ENCODE measurements at places on chromosomes 6 and 20.
A peak's percentile ranks its signal among the peaks of the same experiment; 100 is the strongest.

- no peak for DNase-seq
Measured at GRCh38 chr6:131331151-131331550, 195.9 kb downstream of the AKAP7 start.

- peak; percentile 29 for DNase-seq
Measured at GRCh38 chr6:140225701-140226436, 851.4 kb upstream of the CITED2 start.

GRCh38 chr6:113328886-113329381 is 528.2 kb upstream of the MARCKS start:
- DNase-seq, result no peak

- DNase-seq, result no peak
Measured at GRCh38 chr6:127832381-127832780, 68.5 kb downstream of the THEMIS start.

- DNase-seq, result no peak
Measured at GRCh38 chr20:875115-875514, 41.0 kb downstream of the ANGPT4 start.

- peak; percentile 65 for DNase-seq
Measured at GRCh38 chr6:159312206-159312605, 143.0 kb downstream of the FNDC1 start.

- DNase-seq, result no peak
Measured at GRCh38 chr6:159788276-159788675, 1.1 kb downstream of the TCP1 start.

- peak; percentile 16 for DNase-seq
Measured at GRCh38 chr6:73746787-73747186, 50.8 kb downstream of the CD109 start.

- no peak for DNase-seq
Measured at GRCh38 chr20:45303586-45304463, 2.8 kb upstream of the RBPJL start.

DNA sequence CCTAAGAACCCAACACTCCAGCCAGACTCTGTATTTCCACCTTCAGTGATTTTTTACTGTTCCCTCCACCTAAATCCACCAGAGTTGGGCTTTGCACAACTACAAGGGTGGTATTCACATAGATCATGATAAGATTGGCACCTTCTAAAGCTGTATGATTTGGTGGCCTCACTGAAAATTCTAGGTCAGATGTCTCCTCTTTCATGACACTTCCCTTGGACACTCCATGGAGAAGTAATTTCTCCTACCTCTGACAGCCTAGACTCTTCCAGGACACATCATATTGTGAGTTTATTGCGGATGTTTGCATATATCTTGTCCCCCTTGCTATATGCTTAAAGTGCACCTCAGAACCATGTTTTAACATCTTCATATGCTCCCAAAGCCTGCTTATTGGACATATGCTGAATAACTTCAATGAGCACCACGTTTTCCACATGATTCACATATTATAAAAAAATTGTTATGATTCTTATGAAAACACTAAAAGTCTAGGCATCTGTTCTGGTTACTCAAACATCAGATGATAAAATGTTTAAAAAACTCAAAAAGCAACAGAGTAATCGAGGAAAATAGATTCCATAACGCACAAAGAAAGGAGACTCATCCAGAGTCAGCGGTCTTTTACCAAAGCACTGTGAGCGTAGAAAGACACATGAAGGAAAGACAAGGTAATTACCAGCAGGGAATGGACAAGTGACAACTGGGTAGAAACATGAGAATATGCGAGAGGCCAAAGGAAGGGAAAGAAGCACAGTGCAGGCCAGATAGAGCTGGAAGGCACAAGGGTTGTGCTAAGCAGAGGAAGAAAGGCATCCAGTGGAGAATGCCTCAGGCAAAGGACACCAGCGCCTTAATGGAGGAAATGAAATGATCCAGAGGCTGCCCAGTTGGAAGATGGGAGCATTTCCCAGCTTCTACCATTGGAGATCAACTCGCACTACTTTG is 46.5 kb downstream of the KIF16B start:
- DNase-seq, result no peak

DNA sequence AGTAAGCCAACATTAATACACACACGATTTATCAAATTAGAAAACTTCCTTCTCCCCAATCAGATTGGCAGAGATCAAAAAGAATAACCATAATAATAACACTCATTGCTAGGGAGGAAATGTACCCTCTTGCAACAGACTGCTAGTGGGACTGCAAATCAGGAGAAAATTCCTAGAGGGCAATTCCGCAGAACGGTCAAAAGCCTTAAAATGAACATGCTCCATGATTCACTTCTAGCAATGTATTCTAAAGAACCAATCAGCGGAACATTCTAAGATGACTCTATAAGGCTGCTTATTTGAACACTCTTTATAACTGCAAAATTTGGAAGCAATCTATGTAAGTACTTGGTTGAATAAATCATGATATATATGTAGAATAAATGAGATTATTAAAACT is 8.5 kb upstream of the DACT2 start:
- DNase-seq, result no peak

- DNase-seq, result no peak
Measured at GRCh38 chr6:27214126-27214601, 33.3 kb upstream of the PRSS16 start.

GRCh38 chr6:3627956-3628835 is 123.3 kb downstream of the PXDC1 start:
- DNase-seq, result no peak

DNA sequence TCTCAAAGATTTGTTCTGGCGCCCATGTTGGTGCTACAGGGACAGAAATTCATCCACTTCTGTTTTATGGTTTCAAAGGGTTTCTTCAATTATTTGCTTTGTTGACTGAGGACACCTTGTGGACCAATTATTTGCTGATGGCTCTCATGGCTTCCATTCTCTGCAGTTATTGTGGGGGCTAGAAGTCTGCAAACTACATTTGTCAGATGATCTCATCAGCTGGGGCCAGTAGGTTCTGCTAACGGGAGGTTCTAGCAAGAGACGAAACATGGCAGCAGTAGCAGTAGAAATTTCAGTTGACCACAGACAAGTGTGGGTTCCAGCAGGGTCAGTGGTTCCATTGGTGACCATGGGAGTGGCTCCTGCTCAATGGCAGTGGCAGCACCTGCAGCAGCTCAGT is 72.8 kb upstream of the BLCAP start:
- no peak for DNase-seq

DNA sequence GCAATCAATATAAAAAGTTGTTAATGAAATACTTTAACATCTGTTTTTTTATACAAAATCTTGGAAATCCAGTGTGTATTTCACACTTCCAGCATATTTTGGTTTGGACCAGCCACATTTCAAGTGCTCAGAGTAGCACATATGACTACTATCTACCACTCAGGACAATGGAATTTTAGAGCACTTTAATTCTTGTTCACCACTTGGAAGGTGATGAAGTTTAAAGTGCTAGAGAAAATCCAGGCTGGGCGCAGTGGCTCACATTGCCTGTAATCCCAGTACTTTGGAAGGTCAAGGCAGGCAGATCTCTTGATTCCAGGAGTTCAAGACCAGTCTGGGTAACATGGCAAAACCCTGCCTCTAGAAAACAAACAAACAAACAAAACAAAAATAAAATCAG is 6.1 kb upstream of the SLC35B3 start:
- DNase-seq, result no peak

GRCh38 chr6:33373960-33374910 is 17.4 kb upstream of the KIFC1 start:
- DNase-seq, result no peak

All from stromal cell of bone marrow (primary cell).